ENCODE measurements at places on chromosomes 7 and 10.

GRCh38 chr7:151368136-151368571 lies 26.5 kb downstream of the NUB1 start:
- peak; percentile 75 for DNase-seq

- DNase-seq = no peak
These were observed 71.9 kb downstream of the ELFN1 start for GRCh38 chr7:1741751-1742554.

DNA sequence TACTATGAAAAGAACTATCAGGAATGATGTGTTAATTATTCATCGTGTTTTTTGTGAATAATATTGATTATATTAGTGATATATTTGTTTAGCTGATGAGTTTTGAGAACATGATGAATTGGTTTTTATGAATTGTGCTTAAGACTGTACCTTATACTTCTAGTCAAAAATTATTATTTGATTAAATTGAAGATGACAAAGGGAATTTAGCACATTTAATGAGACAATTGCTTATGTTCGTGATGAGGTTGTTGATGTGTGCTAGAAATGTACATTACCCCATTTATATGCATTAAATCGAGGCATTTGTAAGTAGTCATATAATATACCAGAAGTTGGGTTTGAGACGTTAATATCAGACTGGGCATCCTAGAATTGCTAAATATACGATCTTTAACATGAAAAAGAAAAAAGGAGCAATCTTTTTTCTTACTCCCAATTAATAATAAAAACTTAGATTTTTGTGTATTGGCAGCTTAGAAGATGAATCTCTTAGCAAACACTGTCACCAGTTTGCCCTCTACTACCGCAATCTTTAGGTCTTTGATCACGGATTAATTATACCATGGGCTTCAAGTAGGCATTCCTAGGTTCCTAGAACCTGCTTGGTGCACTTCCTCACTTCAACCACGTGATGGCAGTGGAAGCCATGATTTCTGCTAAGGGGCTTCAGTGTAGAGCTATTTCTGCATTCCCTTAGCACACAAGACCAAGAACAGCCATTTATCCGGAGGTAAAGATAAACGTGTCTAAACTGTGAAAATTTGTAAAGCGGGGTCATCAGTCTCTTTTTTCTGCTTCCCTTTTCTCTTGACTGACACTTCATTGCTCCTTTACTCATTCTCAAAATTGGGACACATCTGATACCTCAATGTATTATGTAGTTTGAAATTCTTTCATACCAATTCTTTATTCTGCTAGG lies 1.6 kb downstream of the KLHDC10 start:
- peak; percentile 91 for DNase-seq

GRCh38 chr7:70893422-70893821 lies 238.5 kb upstream of the GALNT17 start:
- no peak for DNase-seq

- no peak for DNase-seq
These were observed 53.0 kb downstream of the HDAC9 start for GRCh38 chr7:18548534-18548933.

DNA sequence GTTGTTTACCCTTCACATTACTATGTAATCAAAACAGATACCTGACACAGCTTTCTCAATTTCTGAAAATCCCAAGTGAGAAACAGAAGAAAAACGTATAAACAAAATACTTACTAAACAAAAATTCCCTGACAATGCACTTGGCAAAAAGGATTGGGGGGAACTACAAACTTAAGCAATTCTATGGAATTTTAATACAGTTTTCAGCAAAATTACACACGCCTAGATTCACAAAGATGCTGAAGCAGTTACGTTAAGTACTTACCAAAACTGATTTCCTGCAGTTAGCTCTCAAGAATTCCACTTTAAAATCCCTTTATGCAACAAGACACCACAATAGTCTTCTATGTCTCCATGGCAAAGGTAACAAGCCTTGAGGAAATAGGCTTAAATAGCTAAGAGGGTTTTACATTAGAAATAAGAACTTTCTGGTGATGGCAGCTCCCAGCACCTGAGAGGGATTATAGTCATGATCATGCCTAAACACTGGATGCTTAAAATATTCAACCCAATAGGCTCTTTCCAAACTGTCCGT lies 10.8 kb downstream of the TOMM7 start:
- peak; percentile 44 for DNase-seq

DNA sequence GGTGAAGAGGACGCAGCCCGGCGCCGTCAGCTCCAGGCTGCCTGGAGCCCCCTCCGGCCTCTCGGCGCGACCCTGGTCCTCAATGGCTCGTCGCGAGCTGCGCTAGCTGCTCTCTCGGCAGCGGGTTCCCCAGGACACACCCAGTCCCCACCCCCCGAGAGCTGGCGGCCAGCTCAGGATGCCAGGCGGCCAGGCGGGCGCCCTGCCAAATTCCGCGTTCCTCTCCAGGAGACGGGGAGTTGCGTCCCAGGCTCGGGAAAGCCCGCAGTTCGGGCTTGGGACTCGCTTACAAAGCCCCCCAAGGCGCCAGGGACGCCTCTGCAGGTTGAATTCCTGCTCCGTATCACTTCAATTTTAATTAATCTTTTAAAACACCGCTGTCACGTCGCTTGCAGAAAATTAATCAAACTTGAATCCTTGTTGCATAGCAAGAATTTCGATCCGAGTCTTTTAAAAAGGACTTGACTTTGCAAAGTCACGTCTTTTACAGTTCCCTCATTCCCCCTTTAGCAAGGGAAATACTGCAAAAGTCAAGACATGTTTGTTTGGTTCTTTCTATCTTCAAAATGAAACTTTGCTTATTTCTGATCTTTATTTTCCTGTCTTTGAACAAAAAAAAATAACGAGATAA lies 28.2 kb downstream of the SKIDA1 start:
- peak; percentile 84 for DNase-seq

- peak; percentile 75 for DNase-seq
These were observed 38.5 kb downstream of the MTURN start for GRCh38 chr7:30173058-30173897.

- no peak for DNase-seq
These were observed 214.0 kb downstream of the MDFIC start for GRCh38 chr7:115135769-115136410.

DNA sequence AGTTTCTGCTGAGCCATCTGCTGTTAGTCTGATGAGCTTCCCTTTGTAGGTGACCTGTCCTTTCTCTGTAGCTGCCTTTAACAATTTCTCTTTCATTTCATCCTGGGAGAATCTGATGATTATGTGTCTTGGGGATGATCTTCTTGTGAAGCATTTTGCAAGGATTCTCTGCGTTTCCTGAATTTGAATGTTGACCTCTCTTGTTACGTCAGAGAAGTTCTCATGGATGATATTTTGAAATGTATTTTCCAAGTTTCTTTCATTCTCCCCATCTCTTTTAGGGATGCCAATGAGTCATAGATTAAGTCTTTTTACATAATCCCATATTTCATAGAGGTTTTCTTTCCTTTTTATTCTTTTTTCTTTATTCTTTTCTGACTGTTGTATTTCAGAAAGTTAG lies 184.2 kb upstream of the BET1 start:
- DNase-seq = no peak

DNA sequence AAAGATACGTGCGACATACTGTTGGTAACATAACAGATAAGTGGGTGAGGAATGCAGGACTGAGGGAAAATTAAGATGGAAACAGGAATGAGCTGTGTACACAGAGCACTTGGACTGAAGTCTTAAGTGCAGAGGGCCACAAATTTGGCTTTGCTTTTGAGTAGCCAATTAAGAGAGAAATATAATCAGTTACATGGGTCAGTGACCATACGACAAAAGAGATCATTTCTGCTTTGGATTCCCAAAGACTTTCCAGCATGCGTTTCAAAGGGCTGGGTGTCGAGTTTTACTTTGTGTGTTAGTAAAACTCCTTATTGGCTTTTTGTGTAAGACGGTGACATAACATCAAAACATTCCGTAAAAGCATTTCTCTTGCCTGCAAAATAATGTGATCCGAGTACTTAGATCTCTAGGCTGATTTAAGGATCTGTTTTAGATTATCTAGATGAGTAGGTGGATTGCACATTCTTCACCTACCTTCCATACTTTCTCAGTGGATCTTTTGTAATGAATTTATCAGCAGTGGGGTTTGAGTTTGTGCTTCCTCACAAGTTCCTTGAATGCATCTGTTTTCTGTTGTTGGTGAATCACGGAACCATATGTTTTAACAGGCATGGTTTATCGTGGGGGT lies 7.5 kb downstream of the RABGEF1 start:
- DNase-seq = no peak

DNA sequence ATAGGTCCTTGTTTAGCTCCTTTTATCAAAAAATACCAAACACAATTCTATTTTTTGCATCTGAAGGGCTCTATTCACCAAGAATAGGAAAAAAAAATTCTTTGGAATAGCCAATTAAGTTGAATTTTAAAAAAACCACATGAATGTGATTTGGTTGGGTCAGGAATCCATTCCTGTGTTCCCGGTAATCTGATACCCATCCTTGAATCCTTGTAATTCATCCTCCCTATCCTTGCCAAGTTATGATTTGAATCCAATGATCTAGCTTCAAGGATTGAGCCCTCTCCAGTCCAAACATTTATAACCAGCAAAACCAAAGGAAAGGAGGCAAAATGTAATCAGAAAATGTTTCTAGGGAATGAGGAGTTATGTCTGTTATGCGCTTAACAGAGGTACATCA lies 86.6 kb downstream of the CFAP58 start:
- no peak for DNase-seq

DNA sequence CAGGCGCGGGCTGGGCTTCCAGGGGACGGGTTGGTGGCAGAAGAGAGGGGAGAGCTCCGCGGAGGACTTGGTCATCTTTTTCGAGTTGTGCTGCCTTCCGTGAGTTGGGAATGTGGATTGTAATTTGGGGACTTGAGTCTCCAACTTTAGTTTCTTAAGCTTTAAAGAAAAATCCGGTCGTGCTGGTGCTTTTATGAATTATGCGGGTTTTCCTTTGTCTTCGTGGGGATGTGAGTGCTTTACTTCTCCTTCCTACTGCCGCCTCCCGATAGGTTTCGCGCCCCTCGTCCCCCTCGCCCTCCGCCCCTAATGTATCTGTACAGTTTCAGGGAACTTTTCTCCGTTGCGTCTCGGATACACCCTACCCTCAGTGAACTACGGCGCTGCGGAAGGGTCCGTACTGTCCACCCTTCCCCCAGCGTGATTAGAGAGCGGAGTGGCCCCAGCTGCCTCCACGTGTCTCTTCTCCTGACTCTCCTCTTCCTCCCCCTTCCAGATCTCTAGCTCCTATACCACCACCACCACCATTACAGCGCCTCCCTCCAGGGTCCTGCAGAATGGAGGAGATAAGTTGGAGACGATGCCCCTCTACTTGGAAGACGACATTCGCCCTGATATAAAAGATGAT lies 649 bp downstream of the SCD start:
- DNase-seq = peak; percentile 45

- no peak for DNase-seq
These were observed 132.7 kb downstream of the CNOT4 start for GRCh38 chr7:135377171-135377570.

GRCh38 chr10:103850572-103850895 lies 4.8 kb downstream of the SH3PXD2A start:
- no peak for DNase-seq

- DNase-seq = peak; percentile 62
These were observed 324.2 kb upstream of the ZMIZ1 start for GRCh38 chr10:78744491-78745090.

GRCh38 chr10:132188331-132188730 lies 1.6 kb downstream of the DPYSL4 start:
- DNase-seq = no peak

- DNase-seq = peak; percentile 74
These were observed 34.3 kb downstream of the ABLIM1 start for GRCh38 chr10:114623661-114624294.

DNA sequence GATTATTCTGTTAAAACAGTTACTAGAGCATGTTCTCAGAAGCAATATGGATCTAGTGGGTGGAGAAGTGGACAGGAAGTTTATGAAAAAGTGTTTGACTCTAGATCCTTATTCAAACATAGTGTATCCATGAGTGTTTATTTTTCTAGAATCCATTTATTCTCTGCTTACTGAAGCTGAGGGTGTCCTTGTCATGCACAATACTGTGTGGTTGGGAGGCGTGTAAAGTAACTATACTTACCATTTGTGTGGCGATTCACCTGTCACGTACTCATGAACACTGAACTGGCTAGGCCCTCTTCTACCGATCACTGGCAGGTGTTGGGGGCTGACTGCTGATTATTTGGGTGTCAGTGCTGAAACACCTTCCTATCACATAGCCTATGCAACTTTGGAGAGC lies 74.0 kb downstream of the POU6F2 start:
- no peak for DNase-seq

GRCh38 chr7:27202018-27202861 lies 2.3 kb upstream of the HOXA13 start:
- peak; percentile 18 for DNase-seq

GRCh38 chr10:99537086-99537988 lies 4.6 kb downstream of the NKX2-3 start:
- peak; percentile 81 for DNase-seq

GRCh38 chr10:116245156-116245555 lies 27.9 kb downstream of the GFRA1 start:
- DNase-seq = no peak

DNA sequence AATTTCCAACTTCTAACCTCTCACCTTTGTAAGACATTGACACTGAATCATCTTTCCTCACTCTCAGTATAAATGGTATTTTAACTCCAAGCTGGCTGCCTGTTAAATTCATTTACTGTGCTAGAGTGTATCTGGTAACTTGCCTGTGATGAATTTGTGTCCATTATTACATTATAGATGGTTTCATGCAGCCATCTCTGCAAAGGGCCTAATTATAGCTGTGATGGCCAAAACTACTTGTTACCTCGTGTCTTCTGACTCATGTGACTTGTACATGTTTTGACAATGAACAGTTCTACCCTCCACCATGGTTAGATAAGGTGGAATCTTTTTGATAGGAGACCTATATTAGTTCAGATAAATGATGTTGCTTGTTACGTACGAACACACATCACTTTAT lies 392.0 kb downstream of the PAXIP1 start:
- no peak for DNase-seq

GRCh38 chr7:158004123-158004490 lies 583.5 kb downstream of the PTPRN2 start:
- DNase-seq = no peak

- no peak for DNase-seq
These were observed 20.0 kb downstream of the CAMK2G start for GRCh38 chr10:73854310-73854709.

All from mesenchymal stem cell (in vitro differentiated cells and primary cell).